ENCODE measurements at places on chromosomes 2 and 18.
A peak's percentile ranks its signal among the peaks of the same experiment; 100 is the strongest.

DNA sequence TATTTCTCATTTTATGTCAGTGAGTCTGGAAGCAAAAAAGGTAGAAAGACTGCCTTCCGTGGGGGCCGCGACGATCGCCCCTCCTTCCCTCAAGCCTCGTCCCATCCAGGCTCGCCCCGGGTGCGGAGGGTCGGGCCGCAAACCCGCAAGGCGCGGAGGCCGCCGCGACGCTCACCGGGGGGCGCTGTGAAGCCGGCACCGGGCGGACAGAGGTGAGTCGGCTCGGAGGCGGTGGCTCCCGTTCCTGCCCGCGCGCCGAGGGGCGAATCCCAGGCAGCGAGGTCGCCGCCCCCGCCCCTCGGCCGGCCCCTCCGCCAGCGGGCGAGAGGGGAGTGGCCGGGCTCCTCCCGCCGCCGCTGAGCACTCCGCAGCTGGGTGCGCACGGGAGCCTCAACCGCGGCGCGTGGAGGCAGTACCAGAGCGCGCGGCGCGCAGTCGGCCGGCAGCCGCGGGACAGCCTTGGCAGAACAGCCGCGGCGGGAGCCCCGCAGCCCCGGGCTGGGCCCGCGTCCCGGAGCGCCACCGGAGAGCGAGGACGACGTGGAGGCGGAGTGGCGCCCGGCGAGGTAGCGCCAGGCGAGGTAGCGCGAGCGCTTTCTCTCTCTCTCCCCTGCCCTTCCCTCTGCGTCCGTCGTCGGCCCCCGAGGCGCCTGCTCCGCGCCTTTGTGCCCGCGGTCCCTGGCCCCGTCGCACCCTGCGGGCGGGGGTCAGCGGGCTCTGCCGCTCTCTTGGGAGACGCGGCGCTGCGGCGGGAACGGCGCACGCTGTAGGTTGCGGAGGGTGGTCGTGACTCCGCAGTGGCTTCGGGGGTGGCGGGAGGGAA is at the start of gene MYO1B:
Gene MYO1B, plus strand, starts transcription at position 359 of the 823 bp plus-strand sequence. CDS start 31,492 bp downstream, outside the sequence.
- DNase-seq: peak; percentile 8

DNA sequence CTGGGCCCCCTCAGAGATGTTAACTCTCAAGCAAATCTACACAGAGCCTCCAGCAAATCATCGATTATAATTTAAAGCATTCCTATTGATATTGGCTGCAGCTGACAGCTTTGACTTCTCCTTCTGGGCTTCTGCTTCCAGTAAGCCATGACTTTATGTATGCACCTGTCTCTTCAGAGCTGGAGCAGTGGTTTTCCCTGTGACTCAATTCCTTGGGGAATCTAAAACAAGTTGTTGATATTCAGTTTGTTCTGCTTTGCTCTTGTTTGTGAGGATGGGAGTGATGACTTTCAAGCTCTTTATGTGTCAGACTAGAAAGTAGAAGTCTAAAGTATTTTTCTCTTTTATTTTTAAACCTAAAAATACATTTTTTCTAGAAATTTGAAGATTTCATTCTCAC is 45.1 kb upstream of the TNP1 start:
- no peak for DNase-seq

DNA sequence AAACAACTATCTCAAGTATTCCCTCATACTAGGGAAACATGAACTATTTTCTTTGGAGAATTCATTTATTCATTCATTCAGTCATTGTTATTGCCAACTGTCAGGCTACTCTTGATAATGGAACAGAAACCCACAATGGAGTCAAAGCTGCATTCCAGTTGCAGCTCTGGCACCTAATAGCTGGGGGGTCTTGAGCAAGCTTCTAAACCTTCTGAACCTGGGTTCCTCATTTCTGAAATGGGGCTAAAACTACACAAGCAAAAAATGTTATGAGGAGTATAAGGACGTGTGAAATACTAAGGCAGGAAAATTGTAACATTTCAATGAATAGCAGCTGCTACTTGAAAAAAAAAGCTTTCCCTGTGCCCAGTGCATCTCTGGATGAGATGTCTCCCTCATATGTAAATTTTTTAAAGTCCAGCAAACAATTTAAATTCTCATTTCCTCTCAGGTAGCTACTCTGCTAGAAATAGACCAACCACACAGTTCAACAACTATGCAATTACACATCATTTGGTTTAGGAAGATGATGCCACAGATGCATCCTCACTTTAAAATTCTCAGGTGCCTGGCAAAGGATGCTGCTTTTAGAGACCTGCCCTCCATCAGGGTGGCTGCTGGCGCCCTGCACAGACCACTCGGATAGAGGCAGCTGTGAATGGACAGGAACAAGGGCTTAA is 38.5 kb downstream of the SPRED2 start:
- no peak for DNase-seq

DNA sequence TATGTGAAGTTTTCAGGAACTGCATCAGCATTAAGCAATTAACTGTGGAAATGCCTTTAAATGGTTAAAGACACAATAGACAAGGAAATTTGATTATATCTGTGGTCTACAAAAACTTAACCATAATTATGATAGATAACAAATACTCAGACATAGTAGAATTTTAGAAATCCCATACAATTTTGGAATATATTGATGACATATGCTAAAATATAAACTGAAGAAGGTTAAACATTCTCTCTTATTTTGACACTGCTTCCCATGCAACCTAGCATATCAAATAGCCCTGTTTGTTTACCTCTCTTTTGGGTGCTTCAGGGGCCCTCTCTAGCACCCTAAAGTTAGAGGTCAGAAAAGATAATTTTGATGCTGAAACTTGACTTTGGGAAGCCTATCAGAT is 1274.8 kb upstream of the SLC39A10 start:
- no peak for DNase-seq

GRCh38 chr2:214881647-214882202 is 72.2 kb upstream of the BARD1 start:
- DNase-seq: no peak

DNA sequence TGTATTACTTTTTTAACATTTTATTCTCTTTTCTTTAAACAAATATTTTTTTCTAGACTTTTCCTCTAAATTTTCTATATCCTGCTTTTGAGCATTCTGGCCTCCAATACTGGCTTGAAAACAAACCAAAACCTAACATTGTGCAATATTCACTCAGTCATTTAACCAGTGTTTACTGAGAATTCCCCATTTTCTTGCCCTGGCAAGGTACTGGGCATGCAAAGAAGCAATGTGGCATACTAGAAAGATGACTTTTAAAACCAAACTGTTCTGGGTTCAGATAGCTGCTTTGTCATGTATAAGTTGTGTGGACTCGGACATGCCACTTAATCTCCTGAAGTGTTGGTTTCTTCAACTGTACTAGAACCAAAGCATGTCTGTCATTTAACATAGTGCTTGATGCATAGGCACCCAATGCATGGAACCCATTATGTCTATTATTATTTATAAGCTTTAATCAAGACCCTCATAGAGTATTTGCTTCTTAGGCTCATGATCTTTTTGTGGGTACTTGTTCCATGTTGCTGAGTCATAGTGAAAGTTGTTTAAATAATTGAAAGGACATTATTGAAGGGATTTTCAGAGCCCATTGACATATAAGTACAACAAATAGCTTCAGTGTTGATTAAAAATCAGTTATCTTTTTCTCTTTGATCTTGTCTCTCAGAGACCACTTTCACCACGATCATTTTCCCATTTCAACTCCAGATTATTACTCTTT is 185.4 kb upstream of the OSR1 start:
- DNase-seq: no peak

DNA sequence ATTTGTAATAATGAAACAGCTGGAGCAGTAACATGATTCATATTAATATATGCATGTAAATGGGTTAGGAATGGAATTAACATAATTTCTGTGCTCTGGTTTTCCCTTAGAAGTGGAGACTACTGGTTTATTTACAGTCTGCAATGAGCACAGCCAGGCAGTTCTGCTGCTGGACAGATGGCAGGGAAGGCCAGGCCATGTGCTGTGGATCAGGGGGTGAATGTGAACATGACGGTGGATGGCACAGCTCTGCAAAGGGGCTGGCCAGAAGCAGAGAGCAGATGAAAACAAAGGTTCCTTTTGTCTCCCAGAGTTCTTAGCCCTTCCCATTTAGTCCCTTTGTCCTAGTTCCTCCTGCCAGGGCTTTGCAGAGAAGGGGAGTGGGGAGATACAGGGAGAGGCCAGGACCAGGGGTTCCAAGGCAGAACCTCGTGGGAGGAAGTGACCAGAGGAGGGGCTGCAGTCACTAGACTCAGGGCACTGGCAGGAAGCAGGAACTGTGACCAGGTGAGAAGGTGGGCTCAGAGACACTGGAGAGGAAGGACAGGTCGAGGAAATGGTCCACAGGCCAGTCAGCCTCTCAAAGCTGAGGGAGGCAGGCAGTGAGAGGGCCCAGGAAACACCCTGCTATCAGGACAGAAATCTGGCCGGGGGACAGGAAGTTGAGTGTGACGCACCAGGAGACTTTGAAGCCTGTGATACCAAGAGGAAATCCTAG is 112.9 kb upstream of the ATP8B1 start:
- no peak for DNase-seq

DNA sequence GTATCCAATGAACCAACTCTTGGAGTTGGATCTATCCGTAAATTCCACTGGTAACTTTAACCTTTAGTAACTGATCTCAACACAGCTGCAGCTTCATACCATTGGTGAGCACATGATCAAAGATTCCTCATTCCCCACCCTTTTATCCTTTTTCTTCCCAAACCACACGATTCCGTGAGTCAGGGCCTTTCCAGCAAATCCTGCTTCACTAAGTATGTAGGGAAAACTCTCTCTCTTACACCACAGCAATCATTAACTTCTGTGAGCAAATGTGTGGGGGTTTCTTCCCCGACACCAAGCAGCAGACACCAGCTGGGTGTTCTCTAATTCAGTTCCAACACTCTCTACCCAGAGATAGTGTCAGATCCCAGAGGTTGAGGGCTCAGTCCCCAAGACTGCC is 23.5 kb downstream of the ELP2 start:
- no peak for DNase-seq

DNA sequence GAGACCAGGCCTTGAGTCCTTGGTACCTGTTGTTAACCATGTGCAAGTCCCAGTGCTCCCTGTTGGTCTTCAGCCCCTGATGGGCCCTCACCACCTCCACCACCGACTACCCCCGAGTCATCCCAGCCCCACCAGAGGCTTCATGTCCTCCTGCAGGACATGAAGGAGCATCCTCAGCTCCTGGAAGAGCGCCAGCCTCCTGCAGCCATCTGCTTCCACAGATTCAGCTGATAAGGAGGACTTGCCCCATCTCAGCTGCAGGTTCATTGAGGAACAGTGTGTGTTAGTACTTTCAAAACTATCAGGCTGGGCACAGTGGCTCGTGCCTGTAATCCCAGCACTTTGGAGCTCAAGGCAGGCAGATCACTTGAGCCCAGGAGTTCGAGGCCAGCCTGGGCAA is 151.9 kb downstream of the ATP9B start:
- no peak for DNase-seq
